NCI-H1105 treated with DMSO at 0.1 percent for 48 hours (cell line): ENCODE measurements at places on chromosomes 2 and 18.
A peak's percentile ranks its signal among the peaks of the same experiment; 100 is the strongest.

DNA sequence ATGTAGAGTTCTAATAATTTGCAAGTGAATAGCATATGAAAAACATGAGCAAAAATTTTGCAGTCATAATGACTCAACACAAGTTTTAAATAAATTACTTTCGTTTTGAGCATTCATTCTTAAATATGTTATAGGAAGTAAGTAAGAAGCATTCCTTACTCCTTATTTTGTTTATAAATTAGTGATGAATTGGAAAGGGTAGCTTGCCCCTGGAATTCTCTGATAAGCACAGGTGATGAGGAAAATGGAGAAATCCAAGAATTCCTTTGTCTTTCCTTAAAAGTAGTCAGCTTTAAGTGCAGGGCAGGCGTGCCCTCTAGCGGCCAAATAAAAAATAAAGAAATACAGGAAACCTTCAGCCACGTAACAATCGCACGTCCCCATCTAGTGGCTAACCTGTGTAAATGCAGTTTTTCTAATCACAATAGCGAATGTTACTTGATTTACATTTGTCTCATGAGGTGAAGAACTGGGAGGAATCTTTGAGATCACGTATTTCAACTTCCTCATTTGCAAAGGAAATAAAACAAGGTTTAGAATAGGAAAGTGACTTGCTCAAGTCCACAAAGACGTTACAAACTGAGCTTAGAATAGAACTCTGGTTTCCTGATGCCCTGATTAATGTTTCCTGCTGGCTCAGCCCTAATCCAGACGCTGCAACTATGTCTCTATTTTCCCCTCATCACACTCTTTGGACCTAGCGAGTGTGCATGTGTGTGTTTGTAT, 47.2 kb upstream of the ZNG1B start:
- DNase-seq, result no peak

- peak; percentile 53 for DNase-seq
Observed at GRCh38 chr18:63131106-63131958, 188.2 kb downstream of the BCL2 start.

- DNase-seq, result no peak
Observed at GRCh38 chr18:77054288-77054605, 78.3 kb downstream of the MBP start.

DNA sequence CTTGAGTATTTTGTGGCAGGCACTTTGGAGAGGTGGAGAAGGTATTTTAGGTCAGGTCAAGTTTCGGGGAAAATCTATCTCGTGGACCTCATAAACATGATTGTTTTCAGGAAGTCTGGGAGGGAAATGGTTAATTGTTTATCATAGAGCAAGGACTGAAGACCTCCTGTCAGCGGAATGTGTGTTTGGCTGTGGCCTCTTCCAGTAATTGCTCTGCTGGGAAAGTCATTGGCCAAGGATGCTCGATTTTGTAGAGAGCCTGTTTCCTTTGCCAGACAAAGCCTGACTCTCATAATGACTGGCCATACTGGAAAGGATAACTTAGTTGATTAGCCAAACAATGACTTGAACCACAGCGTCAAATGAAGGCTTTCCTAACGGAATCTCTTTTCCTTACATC, 30.0 kb downstream of the IL1R2 start:
- no peak for DNase-seq

GRCh38 chr18:8603663-8604520, 5.3 kb upstream of the RAB12 start:
- DNase-seq, result no peak

DNA sequence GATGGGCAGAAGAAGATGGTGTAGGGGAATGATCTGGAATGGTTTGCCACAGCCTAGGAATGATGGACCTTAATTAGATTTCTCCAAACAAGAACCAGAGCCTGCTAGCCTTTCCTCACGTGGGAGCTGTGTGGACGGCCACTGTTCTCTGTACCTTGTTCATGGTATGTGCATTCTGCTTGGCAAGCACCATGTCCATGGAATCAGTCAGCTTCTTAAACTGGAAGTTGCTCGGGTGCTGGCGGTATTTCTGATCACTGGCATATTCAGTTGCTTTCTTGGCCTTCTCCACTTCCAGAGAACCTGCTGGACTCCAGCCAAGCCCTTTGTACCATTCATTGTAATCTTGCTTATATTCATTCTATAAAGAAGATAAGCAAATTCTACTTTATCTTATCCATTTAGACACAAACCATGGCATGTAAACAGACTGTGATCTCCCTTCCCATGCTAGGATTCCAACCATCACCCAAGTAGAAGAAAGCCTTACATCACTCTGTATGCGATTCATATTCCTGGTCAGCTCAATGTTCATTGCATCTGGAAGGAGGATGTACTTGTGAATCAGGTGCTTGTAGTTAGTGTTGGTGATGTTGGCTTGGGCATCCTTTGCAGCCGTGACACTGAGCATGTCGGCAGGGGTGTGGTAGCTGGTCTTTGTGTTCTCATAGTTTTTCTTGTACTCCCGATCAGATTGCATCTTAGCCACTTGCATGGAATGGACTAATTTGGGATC, 78.4 kb downstream of the NEB start:
- no peak for DNase-seq

GRCh38 chr18:79581406-79581805, 98.2 kb upstream of the CTDP1 start:
- no peak for DNase-seq

- no peak for DNase-seq
Observed at GRCh38 chr2:241309684-241310117, 5.8 kb downstream of the HDLBP start.

DNA sequence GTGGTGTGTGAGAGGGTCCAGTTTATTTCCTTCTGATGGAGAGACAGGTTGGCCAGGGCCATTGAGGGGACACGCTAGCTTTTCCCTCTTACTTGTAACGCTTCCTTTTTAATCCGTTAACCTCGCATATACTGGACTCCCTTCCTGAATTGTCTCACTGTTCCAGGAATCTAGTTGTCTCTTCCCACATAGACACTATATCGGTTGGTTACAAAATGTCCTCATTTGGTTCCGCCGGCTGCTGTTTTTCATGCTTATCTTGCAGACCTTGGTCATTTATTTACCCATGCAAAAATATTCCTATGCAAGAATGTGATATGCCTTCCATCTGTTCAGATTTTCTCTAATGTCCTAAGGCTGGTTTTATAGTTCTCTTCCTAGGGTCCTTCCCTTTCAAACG, 35.0 kb downstream of the NEURL3 start:
- DNase-seq, result no peak

DNA sequence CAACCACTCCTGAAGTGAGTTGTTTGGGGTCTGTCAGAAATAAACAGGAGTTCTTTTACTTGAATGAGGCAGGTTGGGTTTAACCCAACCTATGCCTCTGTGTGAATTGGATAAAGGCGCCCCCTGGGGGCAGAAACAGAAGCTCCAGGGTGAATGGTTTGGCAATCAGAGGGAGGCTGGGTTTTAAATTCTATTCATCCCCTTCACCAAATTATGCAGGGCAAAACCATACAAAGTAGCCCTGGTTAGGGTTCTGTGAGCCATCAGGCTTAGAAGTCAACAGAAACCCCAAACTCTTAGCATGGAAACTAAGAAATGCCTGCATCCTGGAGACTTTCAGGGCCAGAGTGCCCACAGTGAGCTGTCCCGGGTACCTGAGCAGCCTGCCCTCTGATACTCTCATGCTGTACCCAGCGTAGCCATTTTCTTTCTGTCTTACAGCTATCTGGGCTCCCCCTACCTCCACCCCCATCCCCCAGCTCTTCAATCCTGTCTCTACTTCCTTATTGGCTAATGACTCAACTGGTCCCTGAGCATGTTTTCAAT, 241.5 kb downstream of the ICOS start:
- DNase-seq, result peak; percentile 3

GRCh38 chr2:111045771-111046444, 74.8 kb upstream of the BCL2L11 start:
- no peak for DNase-seq

DNA sequence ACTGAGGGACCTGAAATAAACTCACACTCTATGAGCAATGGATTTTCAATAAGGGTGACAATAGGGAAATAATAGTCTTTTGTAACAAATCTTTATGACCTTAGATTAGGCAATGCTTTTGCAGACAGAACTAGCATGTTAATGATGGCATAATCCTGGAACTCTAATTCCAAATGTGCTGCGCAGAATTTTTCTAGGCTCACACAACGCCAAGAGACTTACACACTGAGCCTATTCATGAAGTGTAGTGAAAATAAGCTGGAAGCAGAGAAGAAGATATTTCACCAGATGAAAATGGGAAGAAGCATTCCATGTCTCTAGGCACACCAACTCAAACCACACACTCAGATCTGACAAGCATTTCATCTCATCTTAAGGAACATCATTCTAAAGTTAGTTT, 178.5 kb downstream of the L3MBTL4 start:
- no peak for DNase-seq

GRCh38 chr2:195051401-195051800, 605.6 kb upstream of the SLC39A10 start:
- DNase-seq, result no peak

- peak; percentile 84 for DNase-seq
Observed at GRCh38 chr2:209423562-209424198, at the start of gene MAP2. Gene MAP2, plus strand, starts transcription at chr2:209424047. Its CDS starts 229,124 bp downstream, at chr2:209653171.

- no peak for DNase-seq
Observed at GRCh38 chr18:9771261-9771976, 63.3 kb downstream of the RAB31 start.
